ENCODE measurements at places on chromosomes 13 and 19.

DNA sequence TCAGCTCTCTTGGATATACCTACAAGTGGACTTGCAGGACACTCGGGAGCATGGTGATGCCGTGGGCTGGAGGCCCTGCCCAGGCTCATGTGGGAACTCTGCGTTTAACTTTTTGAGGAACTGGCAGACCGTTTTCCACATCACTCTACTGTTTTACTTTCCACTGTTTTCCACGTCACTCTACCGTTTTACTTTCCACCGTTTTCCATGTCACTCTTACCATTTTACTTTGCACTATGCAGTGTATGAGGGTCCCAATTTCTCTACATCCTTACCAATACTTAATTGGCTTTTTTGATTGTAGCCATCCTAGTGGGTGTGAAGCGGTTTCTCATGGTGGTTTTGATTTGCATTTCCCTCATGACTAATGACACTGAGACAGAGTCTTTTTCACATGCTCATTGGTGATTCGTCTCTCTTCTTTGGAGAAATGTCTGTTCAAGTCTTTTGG, 40.5 kb downstream of the GATAD2A start:
- DNase-seq, result no peak

DNA sequence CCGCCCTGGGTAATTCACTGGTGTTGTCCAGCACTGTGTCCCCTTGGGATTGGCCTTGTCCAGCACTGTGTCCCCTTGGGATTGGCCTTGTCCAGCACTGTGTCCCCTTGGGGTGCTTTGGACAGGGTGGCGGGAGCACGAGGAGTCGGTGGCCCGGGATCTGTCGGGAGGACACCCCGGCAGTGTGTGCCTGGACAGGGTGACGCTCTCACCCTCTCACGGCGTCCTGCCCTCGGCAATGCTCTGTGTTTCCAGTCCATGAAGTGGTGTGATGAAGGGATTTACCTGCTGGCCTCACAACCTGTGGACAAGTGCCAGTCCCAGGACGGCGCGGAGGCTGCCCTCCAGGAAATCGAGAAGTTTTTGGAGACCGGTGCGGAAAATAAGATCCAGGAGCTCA, 29.9 kb upstream of the F7 start:
- no peak for DNase-seq

DNA sequence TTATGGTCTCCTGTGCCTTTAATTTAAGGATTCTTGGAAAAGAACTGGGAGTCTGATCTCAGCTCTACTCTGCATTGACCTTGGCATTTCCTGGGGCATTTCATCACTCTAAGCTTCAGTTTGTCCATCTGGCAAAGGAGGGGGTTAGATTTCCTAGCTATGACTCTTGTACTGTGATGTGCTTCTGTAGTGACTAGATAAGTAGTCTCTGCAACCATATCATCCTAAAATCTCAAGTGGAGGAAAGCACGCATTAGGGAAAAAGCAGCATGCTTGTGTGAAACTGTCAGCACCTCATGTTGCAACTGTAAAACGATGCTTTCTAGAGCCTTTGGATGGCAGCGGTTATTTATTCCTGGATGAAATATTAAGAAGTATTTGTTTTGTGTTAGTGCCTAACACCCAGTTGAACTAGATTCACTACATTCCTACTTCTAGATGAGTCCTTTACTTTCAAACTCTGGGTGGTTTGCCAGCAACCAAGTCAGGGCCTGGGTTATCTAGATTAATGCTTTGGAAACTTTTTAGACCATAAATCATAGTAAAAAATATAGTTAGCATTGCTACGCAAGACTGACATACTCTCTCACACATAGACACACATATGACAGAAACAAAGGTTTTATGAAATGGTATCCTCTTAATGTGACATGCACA, 6.8 kb downstream of the WDFY2 start:
- no peak for DNase-seq

DNA sequence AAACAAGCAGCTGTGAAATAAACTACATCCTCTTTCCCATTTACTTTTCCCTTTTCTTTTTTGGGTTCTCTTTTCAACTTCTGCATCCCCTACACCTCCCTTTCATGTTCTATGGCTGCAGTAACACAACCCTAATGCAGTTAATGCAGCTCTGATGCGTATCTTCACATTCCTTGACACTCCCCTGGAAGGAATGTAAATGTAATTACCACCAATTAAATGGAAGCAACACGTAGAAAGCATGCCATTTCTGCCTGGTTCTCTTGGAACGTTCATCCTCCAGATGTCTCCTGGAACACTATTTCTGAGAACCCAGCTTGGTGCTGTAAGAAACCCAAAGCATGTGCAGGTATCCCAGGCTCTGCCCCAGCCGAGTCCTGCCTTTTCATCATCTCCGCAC, 166.8 kb upstream of the FREM2 start:
- DNase-seq, result no peak

DNA sequence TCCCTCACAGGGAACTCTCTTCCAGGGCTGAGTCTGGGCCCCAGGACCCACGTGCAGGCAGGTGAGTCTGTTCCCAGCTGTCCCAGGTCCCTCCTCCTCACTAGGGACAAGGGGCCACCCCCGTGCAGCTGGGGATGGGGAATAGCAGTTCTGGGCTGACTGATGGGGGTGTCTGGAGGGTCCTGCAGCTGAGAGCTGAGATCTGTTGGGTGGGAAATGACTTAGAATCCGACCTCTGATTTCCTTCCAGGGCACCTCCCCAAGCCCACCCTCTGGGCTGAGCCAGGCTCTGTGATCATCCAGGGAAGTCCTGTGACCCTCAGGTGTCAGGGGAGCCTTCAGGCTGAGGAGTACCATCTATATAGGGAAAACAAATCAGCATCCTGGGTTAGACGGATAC, 461 bp downstream of the LILRA2 start:
- peak; percentile 41 for DNase-seq

DNA sequence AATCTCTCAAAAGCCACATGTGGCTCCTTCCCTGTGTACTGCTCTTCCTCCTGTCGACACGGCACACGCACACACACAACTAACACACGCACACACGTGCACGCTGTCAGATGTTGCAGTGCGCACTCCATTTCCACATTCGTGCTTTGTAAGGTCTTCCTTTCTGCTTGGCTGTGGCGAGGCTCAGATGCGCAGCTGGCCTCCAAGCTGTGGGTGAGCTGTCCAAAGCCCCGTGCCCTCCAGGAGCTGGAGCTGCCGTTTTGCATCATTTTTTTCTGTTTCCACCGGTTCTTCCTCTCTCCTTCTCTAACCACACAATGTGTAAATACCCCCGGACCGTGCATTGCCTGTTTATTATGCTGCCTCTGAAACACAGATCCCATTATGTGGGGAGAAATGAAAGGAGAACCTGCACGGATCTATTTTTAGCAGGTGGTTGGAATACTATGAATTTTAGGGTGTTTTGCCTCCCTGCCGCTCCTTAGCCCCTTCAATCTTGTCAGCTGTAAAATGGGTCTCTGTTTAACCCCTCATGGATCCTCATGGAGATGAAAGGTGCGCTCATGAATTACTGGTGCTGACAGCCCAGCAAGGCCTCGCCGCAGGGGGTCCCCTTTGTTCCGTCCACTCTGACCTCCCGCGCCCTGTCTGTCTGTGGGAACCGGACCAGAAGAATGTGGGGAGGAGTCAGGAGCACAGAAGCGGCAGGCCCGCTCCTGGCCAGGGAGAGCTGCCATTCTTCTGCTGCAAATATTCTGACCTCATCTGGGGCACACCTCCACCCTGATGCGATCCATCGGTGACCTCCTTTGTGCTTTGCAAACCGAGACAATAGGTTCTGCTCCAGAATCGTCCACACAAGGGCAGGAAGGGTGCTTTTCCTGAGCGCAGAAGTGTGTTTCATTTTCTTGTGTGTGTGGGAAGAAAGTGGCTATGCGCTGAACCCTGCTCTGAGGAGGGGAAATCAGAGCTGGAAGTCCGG, 137.7 kb downstream of the SOX1 start:
- no peak for DNase-seq

DNA sequence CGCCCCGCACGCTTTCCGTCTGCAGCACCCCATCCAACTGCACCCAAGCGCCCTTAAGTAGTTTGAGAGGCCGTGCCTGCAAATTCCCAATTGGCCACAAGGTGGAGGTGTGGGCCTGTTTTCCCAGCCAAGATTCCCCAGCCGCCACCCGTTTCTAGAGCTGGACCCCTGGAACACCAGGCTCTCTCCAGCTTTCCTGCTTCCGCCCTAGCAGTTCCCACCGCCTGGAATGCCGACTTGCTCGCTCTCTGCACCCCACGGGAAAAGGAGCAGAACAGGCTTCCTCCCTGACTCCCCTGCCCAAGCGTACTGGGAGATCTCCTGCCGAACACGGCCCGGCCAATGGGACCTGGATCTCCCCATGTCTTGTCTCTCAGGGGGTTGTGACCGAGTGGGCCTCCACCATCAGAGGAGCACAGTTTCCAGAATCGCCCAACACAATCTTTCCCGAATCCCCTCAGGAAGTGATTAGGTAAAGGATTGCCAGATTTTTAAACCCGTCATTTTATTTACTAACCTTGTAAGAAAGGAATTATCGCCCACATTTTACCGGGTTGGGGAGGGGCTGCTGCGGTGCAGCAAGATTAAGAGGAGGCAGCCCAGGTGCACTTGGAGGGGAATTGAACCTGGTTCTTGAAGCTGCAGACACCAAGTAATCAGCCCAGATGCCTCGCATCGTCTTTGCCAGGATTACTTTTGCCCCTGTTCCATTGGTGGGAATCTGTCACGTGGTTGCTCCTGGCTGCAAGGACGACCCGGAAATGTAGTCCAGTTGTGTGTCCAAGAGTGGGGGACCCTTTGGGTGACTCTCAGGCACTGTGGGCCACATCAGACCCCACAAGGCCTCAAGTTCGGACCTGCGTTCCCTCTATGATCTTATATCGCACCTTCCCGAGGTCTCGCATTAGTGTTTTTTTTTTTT, 3.5 kb upstream of the NAPSA start:
- DNase-seq, result peak; percentile 88

DNA sequence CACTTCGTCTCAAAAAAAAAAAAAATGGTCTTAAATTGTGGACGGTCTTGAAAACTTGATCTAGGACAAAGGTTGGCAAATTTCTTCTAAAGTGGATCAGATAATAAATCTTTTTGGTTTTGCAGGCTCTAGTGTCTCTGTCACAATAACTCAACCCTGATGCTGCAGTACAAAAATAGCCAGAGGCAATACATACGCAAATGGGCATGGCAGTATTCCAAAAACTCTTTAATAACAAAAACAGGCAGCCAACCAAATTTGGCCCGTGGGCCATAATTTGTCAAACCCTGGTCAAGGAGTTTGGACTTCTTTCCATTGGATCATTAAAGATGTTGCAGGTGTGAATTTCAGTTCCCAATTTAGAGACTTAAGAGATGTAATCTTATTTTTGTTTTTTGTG, 93.5 kb upstream of the MRI1 start:
- DNase-seq, result no peak

DNA sequence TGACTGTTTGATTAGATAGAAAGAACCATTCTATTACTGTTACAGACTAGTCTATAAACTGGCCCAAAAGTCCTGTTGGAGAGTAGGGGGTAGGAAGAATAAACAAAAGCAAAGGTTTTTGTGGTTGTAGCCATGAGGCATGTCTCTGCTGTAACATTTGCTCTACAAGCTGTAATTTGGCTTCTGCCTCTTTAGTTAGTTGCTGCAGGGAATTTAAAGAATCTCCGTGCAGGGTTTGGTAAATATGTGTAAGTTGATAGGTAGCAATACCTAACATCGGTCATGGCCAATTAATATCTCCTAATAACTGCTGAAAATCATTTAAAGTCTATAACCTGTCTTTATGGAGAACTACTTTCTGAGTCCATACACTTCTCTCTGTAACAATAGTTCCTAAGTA, 13.0 kb downstream of the FPR3 start:
- DNase-seq, result no peak

- DNase-seq, result no peak
These were observed 249.0 kb downstream of the DLEU7 start for GRCh38 chr13:50594276-50595051.

DNA sequence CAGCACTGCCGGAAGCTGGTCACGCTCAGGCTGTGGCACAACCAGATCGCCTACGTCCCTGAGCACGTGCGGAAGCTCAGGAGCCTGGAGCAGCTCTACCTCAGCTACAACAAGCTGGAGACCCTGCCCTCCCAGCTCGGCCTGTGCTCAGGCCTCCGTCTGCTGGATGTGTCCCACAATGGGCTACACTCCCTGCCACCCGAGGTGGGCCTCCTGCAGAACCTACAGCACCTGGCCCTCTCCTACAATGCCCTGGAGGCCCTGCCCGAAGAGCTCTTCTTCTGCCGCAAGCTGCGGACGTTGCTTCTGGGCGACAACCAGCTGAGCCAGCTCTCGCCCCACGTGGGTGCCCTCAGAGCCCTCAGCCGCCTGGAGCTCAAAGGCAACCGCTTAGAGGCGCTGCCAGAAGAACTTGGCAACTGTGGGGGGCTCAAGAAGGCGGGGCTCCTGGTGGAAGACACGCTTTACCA, 3.2 kb upstream of the MAP2K7 start:
- DNase-seq, result peak; percentile 45

DNA sequence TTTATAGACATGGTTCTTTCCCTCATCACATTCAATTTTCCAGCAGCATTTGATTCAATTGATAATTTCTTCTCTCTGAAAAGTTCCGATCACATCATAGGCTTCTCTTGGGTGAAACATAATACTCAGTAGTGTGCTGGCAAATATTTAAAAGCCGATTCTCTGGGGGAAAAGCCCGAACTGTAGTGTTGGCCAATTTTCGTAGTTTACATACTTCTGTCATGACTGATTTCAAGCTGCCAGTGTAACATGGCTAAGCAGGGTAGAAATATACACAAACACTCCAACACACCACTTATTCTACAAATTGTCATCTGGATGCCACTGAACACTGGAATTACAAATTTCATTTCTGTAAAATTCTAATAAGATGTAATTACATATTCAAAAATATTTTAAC, 56.1 kb upstream of the FREM2 start:
- DNase-seq, result no peak

GRCh38 chr19:6023085-6023682, 45.2 kb upstream of the RANBP3 start:
- no peak for DNase-seq

DNA sequence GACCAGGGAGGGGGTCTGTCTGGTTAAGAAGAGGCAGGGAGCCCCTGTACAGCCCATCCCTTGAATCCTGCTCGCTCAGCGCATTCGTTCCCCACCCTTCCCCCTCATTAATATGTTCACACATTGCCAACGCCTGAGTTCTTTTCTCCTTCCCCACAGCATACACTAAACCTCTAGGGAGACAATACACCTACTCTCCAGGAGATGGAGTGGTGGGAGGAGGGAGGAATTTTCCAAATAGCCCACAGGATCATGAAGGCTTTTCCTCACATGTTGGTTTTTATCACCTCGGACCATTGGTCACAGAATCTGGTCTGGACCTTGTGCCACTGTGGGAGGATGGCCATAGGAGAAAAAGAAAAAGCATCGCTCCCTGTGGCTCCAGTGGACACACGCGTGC, 294.9 kb downstream of the SHISA2 start:
- DNase-seq, result no peak

Measured in left lobe of liver (tissue), 2 donors.